KG1 (cell line): ENCODE measurements at places on chromosomes 1 and 21.
A peak's percentile ranks its signal among the peaks of the same experiment; 100 is the strongest.

DNA sequence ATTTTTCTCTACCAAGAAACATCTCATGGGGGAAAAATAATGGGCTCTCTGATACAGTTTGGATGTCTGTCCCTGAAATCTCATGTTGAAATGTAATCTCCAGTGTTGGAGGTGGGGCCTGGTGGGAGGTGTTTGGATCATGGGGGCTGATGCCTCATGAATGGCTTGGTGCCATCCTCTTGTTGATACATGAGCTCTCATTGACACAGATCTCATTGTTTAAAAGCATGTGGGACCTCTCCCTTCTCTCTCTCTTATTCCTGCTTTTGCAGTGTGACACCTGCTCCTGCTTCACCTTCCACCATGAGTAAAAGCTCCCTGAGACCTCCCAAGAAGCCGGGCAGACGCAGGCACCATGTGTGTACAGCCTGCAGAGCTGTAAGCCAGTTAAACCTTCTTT is 332.5 kb upstream of the NRIP1 start:
- no peak for DNase-seq

GRCh38 chr1:91054780-91055481 is 33.1 kb upstream of the ZNF644 start:
- no peak for DNase-seq

DNA sequence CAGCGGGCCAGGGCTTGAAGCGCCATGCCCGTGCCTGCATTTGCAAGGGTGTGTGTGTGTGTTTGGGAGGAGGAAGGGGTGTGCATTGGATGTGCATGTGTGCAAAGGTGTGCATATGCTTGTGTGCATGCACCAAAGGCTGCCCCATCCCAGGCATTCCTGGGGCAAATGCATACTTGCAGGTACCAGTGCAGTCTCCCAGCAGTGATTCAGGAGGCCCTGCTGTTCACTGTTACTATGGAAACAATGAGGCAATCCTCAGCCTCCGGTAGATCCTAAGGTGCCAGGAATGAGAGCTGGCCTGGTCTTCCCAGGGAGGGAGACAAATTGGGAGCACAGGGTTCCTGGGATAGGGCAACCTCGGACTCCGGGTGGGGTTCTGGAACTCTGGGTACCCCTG is 7.5 kb upstream of the FNDC5 start:
- DNase-seq: no peak

DNA sequence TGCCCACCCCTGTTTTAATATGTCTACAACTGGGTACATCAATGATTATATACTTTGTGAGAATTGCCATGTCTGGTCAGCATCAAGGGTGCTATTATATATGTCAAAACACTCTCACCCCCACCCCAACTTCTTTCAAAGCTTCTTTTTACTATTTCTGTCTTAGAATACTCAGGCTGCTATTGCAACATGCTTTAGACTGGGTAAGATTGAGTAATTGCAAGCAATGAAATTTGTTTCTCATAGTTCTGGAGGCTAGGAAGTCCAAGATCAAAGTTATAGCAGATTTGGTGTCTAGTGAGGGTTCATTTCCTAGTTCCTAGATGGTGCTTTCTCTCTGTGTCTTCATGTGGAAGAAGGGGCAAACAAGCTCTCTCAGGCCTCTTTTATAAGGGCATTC is 100.5 kb upstream of the KCNK1 start:
- DNase-seq: no peak

DNA sequence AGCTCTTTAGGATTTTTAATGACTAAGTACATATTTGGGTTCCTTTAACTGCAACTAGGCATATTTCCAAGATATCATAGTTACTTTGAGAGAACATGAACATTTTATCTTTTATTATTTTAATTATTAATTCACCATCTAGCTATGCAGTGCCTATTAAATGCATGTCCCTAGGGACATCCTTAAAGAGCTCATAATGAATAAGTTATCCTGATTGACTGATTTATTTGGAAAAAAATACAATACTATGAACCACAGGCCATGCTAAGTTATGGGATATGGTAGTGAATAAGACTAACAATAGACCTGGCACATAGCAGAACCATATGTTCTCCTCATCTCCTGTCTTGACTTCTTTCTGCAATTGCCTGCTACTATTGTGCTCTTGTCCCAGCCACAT is 16.4 kb upstream of the C1orf105 start:
- no peak for DNase-seq

DNA sequence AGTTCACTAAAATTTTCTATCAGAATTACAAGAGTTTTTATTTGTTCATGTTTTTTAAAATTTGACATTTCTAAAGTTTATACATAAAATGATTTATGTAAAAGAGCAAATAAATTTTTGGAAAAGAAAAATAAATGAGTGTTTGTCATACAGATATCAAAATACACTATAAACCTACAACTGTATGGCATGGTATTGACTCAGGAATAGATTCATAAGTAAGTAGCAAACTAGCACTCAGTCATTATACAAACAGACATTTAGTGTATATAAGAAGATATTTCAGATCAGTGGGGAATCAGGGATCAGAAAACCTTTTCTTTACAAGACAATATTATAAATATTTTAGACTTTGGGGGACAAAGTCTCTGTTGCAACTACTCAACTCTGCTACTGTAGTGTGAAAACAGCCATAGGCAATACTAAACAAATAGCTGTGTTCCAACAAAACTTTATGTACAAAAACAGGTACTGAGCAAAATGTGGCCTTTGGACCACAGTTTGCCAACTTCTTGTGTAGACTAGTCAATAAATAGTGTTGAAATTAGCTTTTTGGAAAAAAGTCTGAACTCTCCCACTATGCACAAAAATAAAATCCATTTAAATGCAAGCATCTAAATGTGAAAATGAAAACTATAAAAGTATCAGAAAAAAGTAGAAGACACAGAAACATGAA is 508.8 kb upstream of the CAMK1G start:
- no peak for DNase-seq

DNA sequence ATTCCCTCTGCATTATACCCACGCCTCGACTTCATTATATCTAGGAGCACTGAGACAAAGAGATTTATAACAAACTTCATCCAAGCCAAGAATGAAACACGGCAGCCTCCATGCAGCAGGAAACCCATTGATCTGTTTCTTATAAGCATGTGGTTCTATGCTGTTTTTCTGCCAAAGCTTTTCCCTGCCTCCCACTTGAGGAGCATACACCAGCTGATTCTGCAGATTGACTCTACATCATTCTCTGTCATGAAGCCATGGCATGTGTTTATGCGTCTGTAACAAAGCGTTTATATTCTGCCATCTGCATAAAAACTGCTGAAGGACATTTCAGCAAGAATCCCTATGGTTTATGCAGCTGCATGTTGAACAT is 102.0 kb downstream of the CYYR1 start:
- DNase-seq: no peak

- DNase-seq: no peak
Observed at GRCh38 chr1:155463865-155464650, 98.5 kb downstream of the ASH1L start.

DNA sequence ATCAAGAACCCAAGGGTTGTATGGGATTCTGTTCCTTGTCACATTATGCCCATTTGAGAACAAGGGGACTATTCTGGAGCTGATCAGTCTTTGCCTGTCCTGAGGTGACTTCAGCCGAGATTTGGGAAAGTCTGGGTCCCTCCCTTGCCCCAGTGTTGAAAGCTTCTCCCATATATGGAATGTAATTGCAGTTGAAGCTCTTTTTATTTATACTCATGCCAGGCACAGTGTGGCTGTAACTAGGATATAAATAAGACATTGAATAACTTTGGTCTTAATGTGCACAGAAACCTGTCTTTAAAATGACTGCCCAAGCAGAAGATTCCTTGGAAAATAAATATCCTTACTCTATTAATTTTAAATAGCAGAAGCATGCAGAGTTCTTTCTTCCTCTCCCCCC is 15.2 kb downstream of the AKNAD1 start:
- no peak for DNase-seq

GRCh38 chr21:32134441-32135130 is 144.3 kb downstream of the MIS18A start:
- no peak for DNase-seq

GRCh38 chr1:25026730-25027450 is 96.8 kb upstream of the RUNX3 start:
- no peak for DNase-seq

GRCh38 chr1:25051504-25051903 is 121.4 kb upstream of the RUNX3 start:
- DNase-seq: no peak

DNA sequence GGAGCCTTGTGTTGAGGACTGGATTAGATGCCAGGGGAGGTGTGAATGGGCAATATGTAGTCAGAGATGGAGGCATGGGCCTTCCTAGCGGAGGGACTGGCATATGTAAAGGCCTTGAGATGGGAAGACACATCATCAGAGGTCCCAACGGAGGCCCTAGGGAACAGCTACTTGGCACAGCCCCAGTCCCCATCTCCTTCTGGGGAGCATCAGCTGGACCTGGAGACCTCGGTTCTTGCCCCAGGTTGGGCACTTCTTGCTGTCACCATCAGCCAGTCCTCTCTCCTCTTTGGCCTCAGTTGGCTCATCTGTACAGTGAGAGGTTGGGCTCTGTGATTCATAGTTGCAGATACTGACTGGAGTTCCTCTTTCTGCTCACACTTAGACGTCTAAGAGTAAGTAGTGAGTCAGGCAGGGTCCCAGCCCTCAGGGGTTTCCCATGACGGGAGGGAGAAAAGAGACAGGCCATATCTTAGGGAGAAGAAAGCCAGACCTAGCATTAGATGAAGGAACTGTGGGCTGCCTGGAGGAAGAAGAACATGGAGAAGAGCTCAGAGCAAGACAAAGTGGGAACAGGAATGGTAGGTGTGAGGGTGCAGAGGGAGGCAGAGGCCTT is 3.4 kb upstream of the MARCKSL1 start:
- no peak for DNase-seq

GRCh38 chr1:113168946-113169345 is 95.9 kb downstream of the LRIG2 start:
- no peak for DNase-seq

- no peak for DNase-seq
Observed at GRCh38 chr1:47709019-47709871, 271.4 kb downstream of the FOXD2 start.

- DNase-seq: no peak
Observed at GRCh38 chr1:108858230-108858950, 1.5 kb upstream of the AKNAD1 start.

- DNase-seq: peak; percentile 21
Observed at GRCh38 chr21:35226968-35227744, 178.1 kb upstream of the RUNX1 start.
